ENCODE measurements at places on chromosomes 7 and 10.

DNA sequence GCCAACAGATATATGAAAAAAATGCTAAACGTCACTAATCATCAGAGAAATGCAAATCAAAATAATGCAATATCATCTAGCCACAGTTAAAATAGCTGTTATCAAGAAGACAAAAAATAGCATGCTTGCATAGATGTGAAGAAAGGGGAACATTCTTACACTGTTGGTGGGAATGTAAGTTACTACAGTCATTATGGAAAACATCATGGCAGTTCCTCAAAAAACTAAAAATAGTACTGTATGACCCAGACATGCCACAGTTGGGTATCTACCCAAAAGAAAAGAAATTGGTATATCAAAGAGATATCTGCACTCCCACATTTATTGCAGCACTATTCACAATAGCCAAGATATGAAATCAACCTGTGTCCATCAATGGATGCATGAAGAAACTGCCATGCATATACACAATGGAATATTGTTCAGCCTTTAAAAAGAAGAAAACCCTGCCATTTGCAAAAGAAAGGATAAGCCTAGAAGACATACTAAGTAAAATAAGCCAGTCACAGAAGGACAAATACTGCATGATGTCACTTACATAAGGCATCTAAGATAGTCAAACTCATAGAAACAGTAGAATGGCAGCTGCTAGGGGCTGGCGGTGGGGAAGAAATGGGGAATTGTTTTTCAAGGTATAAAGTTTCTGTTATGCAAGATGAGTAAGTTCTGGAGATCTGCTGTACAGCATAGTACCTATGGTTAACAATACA lies 107.0 kb downstream of the PTPN20 start:
- DNase-seq, result no peak

- DNase-seq, result no peak
Measured at GRCh38 chr7:151206914-151207313, 3.4 kb downstream of the H2BK1 start.

- no peak for DNase-seq
Measured at GRCh38 chr10:6208799-6209235, 6.1 kb downstream of the PFKFB3 start.

DNA sequence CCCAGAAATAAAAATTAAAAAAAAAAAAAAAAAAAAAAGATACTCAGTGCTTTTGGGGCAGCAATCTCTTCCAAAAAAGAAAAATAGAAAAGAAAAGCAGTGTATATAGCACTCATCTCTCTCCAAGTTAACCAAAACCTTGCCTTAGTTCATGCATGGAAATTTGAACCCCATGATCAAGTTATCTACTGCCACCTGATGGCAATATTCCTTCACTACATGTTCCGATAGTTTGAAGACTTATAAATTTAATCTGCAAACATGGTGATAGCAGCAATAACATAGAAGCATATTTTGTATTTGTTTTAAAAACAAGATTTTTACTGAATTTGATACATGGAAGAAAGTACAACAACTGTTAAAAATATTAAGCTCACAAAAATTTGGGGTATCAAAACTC lies 48.6 kb upstream of the SLIT1 start:
- no peak for DNase-seq

DNA sequence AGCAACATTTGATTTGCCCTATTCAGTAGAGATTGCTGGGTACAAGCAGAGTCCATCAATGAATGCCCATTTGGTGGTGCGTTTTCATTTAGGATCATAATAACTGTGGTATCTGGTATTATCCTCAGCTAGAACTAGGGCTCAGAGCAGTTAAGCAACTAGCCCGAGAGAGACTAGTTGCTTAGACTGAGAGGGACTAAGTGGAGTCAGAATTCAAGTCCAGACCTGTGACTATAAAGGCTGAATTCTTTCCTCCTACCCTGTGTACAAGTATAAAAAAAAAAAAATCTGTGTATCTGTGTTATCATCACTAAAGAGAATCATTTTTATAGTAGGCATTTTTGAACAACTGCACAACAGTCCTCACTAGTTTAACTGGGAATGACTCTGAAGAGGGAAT lies 45.3 kb upstream of the DKK1 start:
- no peak for DNase-seq

DNA sequence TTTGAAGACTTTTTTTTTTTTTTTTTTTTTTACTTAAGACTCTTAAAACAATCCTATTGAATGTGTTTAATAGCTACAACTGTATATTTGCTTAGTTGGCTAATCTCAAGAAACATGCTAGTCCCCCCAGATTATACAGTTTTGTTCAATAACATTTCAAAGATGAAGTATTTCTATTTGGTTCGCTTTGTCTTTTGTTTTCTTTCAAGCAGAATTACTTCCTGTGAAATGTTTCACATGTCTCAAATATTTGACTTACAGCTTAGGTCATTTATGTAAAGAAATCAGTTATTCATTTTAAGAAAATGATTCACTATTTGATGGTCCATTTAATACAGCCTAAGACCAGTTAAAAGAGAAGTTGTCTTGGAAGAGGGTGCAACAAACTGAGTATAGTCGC lies 12.8 kb upstream of the LAMB1 start:
- DNase-seq, result no peak

GRCh38 chr7:2821842-2822507 lies 22.1 kb downstream of the GNA12 start:
- DNase-seq, result no peak

GRCh38 chr7:24722386-24723177 lies 34.7 kb downstream of the GSDME start:
- no peak for DNase-seq

DNA sequence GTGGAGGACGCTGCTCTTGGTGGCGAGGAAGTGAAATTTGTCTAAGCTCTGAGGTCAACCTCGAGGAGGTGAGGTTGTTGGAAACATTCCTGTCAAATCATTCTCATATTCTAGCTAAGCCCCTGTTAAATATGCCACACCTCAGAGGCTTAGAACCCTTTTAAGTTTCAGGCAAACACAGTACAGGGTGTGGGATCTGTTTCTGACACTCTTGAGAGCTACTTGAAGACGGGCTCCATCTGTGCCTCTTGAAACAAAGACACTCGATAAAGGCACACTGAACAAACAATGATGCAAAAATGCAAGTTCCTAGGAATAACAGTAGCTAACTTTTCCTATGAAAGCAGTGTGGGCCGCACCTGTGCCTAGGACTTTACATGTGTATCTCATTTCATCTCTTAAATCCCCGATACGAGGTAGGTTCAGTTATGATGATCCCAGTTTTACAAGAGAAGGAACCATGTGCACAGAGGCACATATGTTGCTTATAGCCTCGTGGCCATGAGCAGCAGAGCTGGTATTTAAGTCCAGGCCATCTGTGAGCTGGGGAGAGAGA lies 299.2 kb downstream of the CCDC3 start:
- DNase-seq, result no peak

- no peak for DNase-seq
Measured at GRCh38 chr10:52951824-52952223, 179.2 kb upstream of the MBL2 start.

GRCh38 chr10:48253970-48254657 lies 20.4 kb downstream of the FRMPD2 start:
- DNase-seq, result no peak

DNA sequence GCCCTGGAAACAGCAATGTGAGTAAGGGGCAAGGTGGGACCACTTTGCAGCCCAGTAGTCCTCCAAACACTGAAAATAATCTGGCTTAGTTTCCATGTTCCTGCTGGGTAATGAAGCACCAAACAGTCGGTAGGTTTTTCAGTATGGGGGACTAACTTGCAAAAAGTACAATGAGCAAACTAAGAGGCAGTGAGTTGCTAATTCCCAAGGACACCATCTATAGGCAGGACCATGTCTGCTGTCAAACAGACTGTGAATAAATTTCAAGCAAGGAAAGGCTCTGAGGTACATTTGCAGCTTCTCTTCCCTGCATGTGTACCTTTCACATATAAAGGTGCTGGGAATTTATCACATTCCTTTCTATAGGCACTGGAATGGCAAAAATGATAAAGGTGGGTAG lies 327.7 kb downstream of the GPR158 start:
- DNase-seq, result no peak
